T1000 (cell line): ENCODE measurements at places on chromosomes 2 and 18.

GRCh38 chr2:113986762-113987290 is 96.9 kb downstream of the ACTR3 start:
- no peak for DNase-seq

DNA sequence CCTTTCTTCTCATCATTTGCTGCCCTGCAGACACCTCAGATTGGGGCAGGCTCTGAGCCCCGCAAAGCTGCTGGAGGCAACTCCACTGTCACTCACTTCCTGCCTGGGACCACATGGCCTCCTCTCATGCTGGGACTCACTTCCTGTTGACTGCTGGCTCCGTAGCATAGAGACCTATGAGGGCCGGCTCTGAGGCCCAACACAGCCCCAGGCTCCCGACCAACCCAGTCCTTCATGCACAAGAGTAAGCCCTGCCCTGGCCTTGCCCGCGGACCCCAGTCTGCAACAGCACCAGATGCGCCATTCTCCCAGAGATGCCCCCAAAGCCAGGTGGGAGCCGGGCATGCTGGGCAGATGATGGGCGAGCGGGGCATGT is 55.7 kb downstream of the DNMT3A start:
- no peak for DNase-seq

DNA sequence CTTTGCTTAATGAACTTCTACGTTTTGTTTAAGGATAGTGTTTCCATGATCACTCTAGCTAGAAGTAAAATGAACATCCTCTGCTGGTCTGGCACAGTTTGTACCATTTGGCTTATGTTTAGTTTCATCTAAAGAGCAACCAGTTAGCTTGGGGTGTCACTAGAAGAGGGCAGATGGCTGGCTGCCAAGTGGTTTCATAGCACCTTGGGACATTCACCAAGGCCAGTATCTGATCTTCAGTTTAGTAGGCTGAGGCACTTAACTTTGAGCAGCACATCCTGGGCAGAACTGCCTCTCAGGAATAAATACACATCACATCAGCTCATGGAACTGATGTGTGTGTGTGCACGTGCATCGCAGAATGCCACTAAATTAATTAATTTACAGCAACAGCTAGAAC is 68.4 kb downstream of the NXPH2 start:
- DNase-seq: no peak

DNA sequence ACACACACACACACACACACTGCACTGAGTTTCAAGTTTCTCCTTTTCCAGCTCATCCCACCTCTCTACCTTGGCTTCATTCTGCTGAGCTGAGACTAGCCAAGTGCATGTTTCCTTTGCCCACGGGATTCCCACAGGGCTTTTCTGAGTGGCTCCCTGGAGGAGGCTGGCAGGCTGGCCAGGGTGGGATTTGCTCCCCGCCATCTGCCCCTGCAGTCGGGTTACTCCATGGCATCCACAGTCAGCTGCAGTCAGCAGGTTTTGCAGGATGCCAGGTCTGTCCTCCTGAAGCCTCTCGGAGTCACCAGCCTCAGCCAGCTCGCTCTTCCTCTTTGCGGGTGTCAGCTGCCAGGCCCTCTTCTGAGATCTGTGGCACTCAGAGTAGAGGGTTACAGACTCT is 783.7 kb upstream of the SOX11 start:
- no peak for DNase-seq

DNA sequence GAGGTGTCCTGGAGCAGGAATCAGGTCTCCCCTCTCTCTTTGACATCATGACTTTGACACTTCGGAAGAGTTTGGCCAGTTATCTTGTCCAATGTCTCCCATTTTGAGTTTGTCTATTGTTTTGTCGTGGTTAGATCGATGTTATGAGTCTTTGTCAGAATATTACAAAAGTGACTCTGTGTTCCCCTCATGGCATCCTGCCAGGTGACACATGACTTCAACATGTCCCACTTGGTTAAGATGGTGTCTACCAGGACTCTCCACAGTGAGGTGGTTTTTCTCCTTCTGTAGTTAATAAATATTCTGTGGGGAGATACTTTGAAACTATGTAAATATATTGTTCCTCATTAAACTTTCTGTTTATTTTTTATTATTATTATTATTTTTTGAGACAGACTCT is 76.6 kb upstream of the BZW1 start:
- DNase-seq: no peak

DNA sequence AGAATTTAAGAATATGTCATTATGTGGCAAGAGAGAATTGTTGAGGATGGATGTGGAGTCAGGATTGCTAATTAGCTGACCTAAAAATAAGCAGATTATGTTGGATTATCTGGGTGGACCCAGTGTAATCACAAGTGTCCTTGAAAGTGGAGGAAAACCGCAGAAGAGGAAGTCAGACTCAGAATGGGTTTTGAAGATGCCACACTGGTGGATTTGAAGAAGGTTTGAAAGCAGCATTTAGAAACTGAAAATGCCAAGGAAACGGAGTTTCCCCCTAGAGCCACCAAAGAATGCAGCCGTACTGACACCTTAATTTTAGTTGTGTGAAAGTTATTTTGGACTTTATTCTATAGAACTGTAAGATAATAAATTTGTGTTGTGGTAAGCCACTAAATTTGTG is 41.6 kb upstream of the DPP10 start:
- no peak for DNase-seq

DNA sequence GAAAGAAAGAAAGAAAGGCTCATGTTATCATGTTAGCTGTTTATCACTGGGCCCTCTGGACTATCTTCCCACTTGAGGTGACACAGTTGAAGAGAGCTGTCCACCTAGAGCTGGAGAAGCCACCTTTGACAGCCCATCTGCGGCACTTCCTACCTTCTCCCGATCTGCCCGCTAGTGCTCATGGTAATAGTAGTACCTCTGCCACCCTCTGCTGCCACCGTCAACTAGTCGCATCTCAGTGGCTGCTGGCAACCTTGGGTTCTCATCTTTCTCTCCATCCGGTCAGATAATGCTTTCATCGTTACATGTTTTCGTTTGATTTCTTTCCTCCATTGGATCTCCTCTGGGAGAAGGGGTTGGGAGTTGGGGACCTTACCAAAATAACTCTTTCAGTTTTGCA is 63.2 kb upstream of the COPS8 start:
- no peak for DNase-seq

DNA sequence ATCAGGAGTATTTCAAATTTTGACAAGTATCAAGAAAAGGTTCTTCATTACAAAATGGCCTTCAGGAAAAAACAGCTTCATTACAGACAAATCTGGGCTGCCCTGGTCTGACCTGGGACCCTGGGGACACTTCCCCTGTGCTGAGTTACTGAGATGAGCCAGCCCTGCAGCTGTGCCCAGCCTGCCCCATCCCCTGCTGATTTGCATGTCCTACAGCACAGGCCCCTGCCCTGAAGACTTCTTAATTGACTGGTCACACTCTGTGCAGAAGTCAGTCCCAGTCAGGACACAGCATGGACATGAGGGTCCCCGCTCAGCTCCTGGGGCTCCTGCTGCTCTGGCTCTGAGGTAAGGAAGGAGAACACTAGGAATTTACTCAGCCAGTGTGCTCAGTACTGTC is 235.1 kb downstream of the ANKRD36B start:
- DNase-seq: no peak

DNA sequence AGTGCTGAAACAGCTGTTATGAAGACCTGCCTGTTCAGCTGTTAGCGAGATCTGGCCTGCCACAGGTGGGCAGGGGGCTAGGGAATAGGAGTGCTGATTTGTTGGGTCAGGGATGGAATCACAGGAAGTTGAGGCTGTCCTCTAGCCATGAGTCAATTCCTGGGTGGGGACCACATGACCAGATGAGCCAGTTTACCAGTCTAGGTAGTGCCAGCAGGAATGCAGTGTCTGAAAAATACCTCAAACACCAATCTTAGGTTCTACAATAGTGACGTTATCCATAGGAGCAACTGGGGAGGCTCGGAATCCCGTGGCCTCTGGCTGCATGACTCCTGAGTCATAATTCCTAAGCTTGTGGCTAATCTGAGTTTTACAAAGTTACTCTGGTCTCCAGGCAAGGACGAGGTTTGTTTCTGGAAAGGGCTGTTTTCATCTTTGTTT is 44.9 kb downstream of the DYSF start:
- peak; percentile 54 for DNase-seq

- DNase-seq: no peak
Observed at GRCh38 chr2:161136696-161137324, 23.4 kb upstream of the TANK start.

DNA sequence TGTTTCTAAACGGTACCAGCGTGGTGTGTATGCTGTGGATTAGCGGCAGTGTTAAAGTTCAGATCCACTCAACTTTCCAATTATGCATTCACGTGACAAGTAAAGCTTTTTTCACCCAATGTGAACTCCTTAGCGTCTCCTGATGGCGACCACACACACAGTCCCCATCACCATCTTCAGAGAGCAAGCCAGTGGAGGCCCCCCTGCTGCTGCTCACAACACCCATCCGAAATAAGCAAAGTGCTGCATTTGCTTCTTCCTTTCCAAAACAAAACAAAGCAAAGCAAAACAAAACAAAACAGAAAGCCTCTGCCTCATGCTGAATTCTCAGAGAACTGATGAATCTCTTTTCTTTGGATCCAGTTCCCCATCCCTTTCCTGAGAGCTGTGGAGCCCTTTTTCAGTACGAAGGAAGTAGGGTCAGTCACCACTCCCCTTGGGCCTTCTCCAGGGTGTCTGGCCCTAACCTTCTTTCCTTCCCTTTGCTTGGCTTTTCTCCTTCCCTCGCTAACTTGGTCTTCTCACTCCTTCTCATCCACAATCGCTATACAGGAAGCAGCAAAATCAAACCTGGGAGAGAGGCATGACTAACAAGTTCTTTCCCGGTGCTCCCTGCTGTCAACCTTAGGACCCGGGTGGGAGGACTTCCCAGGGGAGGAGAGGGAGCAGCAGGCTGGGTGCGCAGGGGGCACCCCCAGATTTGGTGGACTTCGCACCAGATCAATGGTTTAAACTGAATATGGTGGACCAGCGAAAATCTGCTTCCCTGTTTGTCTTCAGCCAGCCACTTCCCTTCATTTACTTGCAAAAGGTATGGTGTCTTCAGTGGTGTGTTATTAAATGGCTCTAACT is 56.0 kb downstream of the NRP2 start:
- no peak for DNase-seq

GRCh38 chr2:52097071-52097470 is 1065.1 kb upstream of the NRXN1 start:
- no peak for DNase-seq

GRCh38 chr18:71966791-71967190 is 577.4 kb downstream of the CBLN2 start:
- no peak for DNase-seq

GRCh38 chr2:225399504-225399903 is at the start of gene NYAP2:
Gene NYAP2 (plus strand): TSS chr2:225399710. CDS start chr2:225408881, 9,171 bp downstream.
- no peak for DNase-seq
